ENCODE measurements at places on chromosomes 4 and X. TPM values are rescaled to one million over a fixed set of nuclear protein-coding genes. Genes with fewer than 3 reads are reported as not detected.

- no peak for DNase-seq
Measured at GRCh38 chr4:116070283-116070682, 956.9 kb upstream of the NDST4 start.

DNA sequence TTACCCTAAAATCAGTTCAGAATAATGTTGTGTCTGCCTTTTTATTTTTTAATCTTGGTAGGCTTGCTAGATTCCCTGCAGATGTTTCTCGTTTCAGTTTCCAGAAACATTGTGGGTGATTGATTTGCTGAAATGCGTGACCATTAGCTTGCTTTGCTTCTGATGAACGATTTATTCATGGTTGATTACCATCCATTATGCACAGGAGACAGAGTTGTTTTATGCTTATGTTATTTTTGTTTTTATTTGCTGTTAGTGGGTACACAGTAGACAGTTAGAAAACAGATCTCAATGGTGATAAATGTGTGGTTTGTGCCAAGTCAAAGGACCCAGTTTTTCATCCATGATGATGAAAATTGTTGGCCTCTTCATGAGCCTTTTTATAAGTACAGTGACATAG is 455.6 kb upstream of the BOD1L1 start:
- DNase-seq: no peak

GRCh38 chr4:39104255-39104654 is 42.2 kb downstream of the KLHL5 start:
- DNase-seq: no peak

- no peak for DNase-seq
Measured at GRCh38 chr4:113560579-113560978, 201.0 kb downstream of the CAMK2D start.

- no peak for DNase-seq
Measured at GRCh38 chr4:69830560-69831269, 29.2 kb downstream of the SULT1E1 start.

GRCh38 chr4:184189966-184190365 is 27.7 kb downstream of the ENPP6 start:
- no peak for DNase-seq

GRCh38 chrX:69389101-69389501 is 115.0 kb upstream of the NALF2 start:
- DNase-seq: no peak

DNA sequence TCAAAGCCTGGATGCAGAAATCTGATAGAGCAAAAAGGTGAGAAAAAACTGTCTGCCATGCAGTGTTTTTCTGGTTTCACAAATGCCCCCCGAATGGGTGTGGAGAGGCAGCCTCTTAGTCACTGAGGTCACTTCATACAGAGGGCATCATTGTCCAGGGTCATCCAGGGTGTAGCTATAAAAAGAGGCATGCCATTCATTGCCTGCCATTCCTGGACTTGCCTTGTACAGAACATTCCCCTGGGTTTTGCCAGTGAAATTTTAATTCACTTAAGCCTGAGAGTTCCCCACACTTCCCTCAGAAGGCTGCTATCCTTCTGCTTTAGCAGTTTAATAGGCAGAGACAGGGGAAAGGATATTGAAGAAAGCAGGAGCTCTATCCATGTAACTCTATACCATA is 230.3 kb downstream of the UNC5C start:
- no peak for DNase-seq

GRCh38 chrX:152912106-152912505 is 14.2 kb downstream of the ZNF185 start:
- DNase-seq: no peak

Gene DUSP9
- total RNA-seq: 1.7 TPM

DNA sequence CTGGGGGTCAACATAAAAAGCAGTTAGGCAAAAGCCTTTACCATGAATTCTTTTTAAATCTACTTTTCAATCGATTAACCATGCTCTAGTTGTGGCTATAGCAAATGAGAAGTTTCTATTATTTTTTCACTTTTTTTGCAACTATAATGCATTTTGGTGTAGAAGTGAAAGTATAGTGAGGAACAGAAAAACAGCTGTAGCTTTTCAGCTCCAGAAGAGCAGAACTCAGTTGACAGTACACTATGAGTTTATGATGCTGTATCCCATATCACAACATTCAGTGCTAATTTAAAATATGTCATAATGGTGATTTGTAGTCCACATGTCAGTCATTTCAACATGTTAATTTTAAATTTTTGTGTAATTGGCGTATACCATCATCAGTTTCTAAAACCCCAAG is 8.7 kb upstream of the MUC7 start:
- no peak for DNase-seq

- DNase-seq: peak; percentile 72
Measured at GRCh38 chr4:77193511-77194102, 36.6 kb downstream of the CCNG2 start.

- no peak for DNase-seq
Measured at GRCh38 chr4:113766882-113767281, 5.3 kb upstream of the CAMK2D start.

Gene SOWAHD
- 1.8 TPM for total RNA-seq

Gene CSAG1
- total RNA-seq: 0.24 TPM

GRCh38 chr4:95294321-95294720 is 254.5 kb downstream of the UNC5C start:
- no peak for DNase-seq

DNA sequence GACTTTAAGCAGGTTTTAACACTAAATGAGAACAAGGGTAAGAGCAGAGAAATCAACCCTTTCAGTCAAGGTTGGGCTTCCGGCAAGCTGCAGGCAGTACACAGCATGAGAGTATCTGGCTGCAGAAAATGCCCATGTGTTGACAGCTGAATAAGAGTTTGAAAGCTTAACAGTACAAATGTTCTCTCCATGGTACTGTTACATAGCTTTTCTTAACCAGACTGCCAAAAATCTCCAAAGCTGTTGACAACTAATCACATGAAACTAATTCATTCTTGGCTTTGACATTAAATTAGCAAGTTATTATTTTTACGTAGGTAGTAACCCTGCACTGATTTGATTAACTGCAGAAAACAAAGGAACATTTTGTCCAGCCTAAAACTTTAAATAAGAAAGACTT is 153.5 kb downstream of the SLC10A7 start:
- no peak for DNase-seq

- DNase-seq: no peak
Measured at GRCh38 chr4:7403001-7403400, 31.7 kb downstream of the PSAPL1 start.

DNA sequence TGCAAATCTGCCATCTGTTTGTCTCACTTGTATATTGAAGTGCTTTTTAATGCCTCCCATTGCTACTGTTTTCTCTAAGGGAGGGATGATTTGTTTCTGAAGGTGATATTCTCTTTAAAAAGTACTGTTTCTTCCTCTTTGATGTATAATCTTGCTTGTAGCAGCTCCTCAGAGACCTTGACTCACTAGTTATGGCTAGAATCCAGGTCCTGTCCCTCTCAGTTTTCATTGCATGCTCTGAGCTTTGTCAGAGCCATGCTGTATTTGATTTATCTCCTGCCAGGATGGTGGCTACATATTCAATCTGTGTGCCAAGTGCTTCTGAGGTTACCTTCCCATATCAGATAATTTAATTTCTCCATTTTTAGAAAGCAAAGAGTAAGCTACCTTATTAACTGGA is 56.0 kb downstream of the GLUD2 start:
- DNase-seq: no peak

Gene ZBED1
- 17.4 TPM for total RNA-seq

- no peak for DNase-seq
Measured at GRCh38 chrX:105552395-105552794, 269.9 kb upstream of the NRK start.

- no peak for DNase-seq
Measured at GRCh38 chrX:71225009-71225408, 2.0 kb downstream of the GJB1 start.

Gene TAF7L
- 0.19 TPM for total RNA-seq

DNA sequence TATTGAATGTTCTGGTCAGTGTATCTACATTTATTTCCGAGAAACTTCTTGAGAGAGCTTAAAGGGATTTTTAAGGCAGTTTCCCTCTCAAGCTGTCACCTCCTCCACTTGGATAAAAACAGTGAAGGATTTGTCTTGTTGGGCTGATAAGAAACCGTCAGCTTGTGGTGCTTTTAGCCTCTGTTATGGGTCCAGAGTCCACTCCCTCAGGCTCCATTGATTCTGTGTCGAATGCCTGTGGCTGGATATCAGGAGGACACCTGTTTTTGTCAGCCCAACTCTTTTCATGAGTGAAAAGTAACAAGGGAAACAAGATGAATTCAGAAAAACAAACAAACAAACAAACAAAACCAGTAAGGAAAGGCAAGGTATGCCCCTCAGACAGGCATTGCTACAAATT is 12.4 kb downstream of the CLCN4 start:
- DNase-seq: no peak

- DNase-seq: no peak
Measured at GRCh38 chr4:107531927-107532326, 188.1 kb downstream of the PAPSS1 start.

GRCh38 chr4:6549890-6550620 is 24.9 kb upstream of the MAN2B2 start:
- no peak for DNase-seq

Gene DMP1
- total RNA-seq: 0.42 TPM

Gene ARHGAP10
- 11.8 TPM for total RNA-seq

DNA sequence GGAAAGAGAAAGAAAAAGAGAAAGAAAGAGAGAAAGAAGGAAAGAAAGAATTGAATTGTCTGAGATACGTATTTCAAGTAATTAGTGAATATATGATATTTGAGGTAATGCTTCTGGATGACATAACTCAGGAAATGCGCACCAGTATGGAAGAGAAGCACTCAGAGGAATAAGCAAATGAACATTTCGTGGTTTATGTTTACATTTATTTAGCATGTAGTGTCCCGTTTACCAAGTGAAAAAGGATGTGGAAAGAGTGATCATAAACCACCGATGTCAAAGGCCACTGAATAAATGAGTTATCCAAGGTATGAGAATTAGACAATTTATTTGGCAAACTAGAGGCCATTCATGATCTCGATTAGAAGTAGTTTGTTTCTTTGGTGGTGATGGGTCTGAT is 200.4 kb downstream of the ARAP2 start:
- no peak for DNase-seq

GRCh38 chr4:64495946-64496345 is 86.7 kb upstream of the TECRL start:
- no peak for DNase-seq

Gene CT45A5
- not detected for total RNA-seq

- no peak for DNase-seq
Measured at GRCh38 chr4:97106161-97106560, 1037.1 kb downstream of the STPG2 start.
